Mesothelial cell of epicardium (in vitro differentiated cells): ENCODE measurements at places on chromosomes 7 and 10.

DNA sequence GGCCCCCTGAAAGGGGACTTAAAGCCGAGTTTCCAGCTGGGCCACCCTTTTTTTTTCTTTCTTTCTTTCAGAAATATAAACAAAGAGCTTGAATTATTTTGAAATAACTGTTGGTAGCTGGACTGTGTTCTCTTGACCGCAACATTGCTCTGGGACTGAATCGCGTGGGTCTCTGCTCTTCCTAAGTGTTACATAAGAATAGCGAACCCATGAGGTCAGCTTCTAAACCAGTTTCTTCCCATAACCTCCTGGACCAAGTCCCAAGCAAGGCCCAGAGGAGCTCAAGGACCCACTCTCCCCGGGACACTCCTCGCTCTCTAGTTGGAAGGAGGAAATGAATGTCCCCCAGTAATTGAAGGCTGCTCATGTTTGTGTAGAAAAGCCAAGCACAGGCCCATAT lies 91.1 kb downstream of the CXCL12 start:
- no peaks in the 10 kb centered on the region for H3K27me3 ChIP-seq
- peaks cover 24% of the 10 kb centered on the region for H3K4me1 ChIP-seq
- H3K27ac ChIP-seq = no peak overlapping the region
- H3K36me3 ChIP-seq = no peaks in the 10 kb centered on the region
- peak overlapping the region; percentile 53 for H3K4me3 ChIP-seq

DNA sequence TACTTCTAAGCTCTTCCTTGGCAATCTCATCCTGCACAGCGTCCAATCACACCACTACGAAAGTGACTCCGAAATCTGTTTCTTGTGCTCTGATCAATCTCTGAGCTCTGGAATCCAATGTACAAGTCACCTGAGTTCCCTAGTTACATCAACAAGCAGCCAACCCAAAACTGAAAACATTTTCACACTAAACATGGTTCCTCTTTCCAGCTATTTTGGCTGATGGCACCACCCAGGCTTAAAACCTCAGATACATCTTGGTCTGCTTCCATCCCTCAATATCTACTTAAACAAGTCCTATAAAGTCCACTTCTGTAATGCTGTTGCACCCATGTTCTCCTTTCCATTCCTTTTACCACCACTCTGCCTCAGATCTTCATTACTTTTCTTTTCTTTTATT lies 3.6 kb downstream of the BLOC1S2 start:
- DNase-seq = no peak
- no peaks in the 10 kb centered on the region for H3K27me3 ChIP-seq
- no peak overlapping the region for H3K4me3 ChIP-seq
- peaks cover 14% of the 10 kb centered on the region for H3K4me1 ChIP-seq

GRCh38 chr10:132974886-132975830 lies 32.8 kb upstream of the CFAP46 start:
- no peak for DNase-seq
- no peak overlapping the region for H3K4me3 ChIP-seq
- H3K4me1 ChIP-seq = no peaks in the 10 kb centered on the region
- H3K27me3 ChIP-seq = peaks cover 58% of the 10 kb centered on the region

DNA sequence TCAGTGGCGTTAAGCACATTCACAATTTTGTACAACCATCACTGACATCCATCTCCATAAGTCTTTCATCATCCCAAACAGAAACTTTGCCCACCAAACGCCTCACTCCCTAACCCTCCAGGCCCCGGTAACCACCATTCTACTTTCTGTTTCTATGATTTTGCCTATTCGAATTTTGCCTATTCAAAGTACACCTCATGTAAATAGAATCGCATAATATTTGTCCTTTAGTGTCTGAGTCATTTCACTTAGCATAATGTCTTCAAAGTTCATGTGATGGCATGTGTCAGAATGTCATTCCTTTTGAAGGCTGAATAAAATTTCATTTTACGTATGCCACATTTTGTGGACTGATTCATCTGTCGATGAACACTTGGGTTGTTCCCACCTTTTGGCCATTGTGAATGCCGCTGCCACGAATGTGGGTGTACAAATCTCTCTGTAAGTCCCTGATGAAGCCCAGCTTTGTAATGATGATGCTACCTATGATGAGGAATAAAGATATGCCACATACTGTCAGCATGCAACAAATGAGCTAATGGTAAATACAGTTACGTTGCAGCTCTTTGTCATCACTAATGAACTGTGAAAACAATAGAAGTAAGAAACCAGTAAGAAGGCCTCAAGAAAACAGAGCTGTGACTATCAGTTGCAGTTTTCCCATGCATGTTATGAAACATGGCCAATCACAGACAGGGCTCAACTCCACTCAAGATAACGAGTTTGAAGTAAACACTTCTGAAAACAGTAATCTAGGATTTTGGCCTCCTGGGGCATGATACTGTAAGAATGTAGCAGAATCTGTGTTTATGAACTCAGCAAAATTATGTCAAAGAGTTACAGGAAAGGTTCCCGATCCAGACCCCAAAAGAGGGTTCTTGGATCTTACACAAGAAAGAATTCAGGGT lies 120.0 kb downstream of the ADAM12 start:
- peaks cover 4% of the 10 kb centered on the region for H3K4me1 ChIP-seq
- peaks cover 4% of the 10 kb centered on the region for H3K36me3 ChIP-seq
- no peak overlapping the region for H3K4me3 ChIP-seq
- no peak for DNase-seq

DNA sequence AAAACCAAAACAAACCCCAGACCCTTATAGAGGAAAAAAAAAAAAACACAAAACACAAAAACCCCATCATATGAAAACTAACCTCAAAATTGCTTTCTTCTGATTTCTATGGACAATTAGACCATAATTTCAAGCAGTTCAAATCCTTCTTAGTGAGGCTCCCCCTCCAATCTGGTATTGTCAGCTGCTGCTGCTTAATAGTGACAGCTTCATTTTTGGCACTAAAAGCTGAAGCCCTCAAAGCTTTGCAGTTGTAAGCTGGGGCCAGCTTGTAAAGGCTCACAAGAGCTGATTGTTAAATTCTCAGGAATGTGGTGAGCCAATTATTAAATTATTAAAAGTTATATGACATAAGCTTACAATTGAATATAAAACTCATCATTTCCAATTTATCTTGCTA lies 21.9 kb downstream of the ATXN7L1 start:
- H3K4me3 ChIP-seq = no peak overlapping the region
- DNase-seq = no peak
- no peaks in the 10 kb centered on the region for H3K36me3 ChIP-seq
- H3K27me3 ChIP-seq = no peaks in the 10 kb centered on the region
- H3K4me1 ChIP-seq = peaks cover 14% of the 10 kb centered on the region

- no peak for DNase-seq
- peak overlapping the region; percentile 96 for H3K4me3 ChIP-seq
- H3K36me3 ChIP-seq = no peaks in the 10 kb centered on the region
- no peaks in the 10 kb centered on the region for H3K27me3 ChIP-seq
- H3K27ac ChIP-seq = peak overlapping the region; percentile 96
Measured at GRCh38 chr7:148963583-148964482, 64.5 kb downstream of the PDIA4 start.

- no peaks in the 10 kb centered on the region for H3K36me3 ChIP-seq
- H3K4me3 ChIP-seq = no peak overlapping the region
- H3K27ac ChIP-seq = no peak overlapping the region
Measured at GRCh38 chr10:67297637-67298181, 371.9 kb downstream of the LRRTM3 start.

DNA sequence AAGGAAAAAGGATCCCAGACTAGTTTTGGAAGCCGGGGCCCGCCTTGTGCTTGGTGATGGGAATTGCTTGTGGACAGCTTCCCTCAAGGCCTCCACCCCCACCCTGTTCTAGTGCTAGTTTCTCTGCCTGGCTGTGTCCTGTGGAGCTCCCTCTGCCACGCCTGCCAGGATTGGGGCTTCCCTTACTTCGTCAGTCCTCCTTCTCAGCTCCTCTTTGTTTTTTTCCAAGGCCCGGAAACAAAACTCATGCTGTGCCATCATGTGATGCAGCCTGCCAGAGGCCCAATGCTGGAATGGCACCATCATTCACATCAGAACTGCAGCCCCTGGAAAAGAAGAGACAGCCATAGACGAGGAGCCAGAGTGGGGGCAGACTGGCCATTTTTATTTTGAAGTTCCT lies 11.2 kb downstream of the YKT6 start:
- peaks cover 4% of the 10 kb centered on the region for H3K4me1 ChIP-seq
- DNase-seq = no peak
- no peaks in the 10 kb centered on the region for H3K27me3 ChIP-seq
- peaks cover 10% of the 10 kb centered on the region for H3K36me3 ChIP-seq

GRCh38 chr7:13717031-13717430 lies 272.4 kb downstream of the ETV1 start:
- no peak overlapping the region for H3K27ac ChIP-seq
- no peak for DNase-seq
- no peaks in the 10 kb centered on the region for H3K4me1 ChIP-seq
- no peak overlapping the region for H3K4me3 ChIP-seq
